ENCODE measurements at places on chromosomes 1 and 21. TPM values are rescaled to one million over a fixed set of nuclear protein-coding genes. Genes with fewer than 3 reads are reported as not detected.

PLD5 gene
- 0.29 TPM for total RNA-seq

SCNM1 gene
- 26.0 TPM for total RNA-seq

PGLYRP3 gene
- not detected for total RNA-seq

ENO1 gene
- total RNA-seq, result 351 TPM

TSPAN2 gene
- total RNA-seq, result 0.51 TPM

S100A14 gene
- not detected for total RNA-seq

TEDDM1 gene
- total RNA-seq, result not detected

SMCP gene
- total RNA-seq, result not detected

SFN gene
- total RNA-seq, result not detected

RGS8 gene
- total RNA-seq, result not detected
